ENCODE measurements at places on chromosomes 12 and 14.
A peak's percentile ranks its signal among the peaks of the same experiment; 100 is the strongest.

- no peak for DNase-seq
These were observed 2.7 kb downstream of the M6PR start for GRCh38 chr12:8946733-8947132.

GRCh38 chr14:68669603-68670358 lies 123.1 kb downstream of the ZFP36L1 start:
- DNase-seq, result no peak

GRCh38 chr14:66119606-66120231 lies 366.5 kb upstream of the CCDC196 start:
- no peak for DNase-seq

- DNase-seq, result peak; percentile 93
These were observed 189.0 kb downstream of the SOX5 start for GRCh38 chr12:23760495-23760894.

GRCh38 chr12:131357185-131357747 lies 353.6 kb upstream of the SFSWAP start:
- no peak for DNase-seq

DNA sequence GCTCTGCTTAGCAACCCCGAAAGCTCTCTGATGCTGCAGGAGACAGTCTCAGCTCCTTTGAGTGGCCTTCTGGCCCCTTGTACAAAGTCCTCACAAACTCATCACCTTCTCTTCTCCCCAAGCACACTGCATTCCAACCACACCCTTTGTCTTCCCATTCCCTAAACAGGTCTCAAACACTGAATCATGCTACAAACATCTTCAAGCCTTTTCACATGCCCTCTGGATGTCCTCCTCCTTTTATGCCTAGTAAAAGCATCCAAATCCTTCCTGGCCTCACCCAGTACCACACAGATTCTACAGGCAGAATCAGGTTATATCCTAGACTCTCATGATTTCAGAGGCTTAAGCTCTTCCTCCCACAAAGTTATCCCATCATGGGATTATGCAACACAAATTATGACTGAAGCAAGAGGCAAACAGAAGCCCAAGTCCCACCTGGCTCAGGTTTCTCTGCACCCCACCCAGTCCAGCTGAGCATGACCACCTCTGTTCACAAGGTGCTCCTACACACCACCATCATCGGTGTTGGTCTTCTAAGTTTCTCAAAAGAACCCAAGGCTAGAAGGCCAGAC lies 61.4 kb upstream of the PCED1B start:
- DNase-seq, result no peak

DNA sequence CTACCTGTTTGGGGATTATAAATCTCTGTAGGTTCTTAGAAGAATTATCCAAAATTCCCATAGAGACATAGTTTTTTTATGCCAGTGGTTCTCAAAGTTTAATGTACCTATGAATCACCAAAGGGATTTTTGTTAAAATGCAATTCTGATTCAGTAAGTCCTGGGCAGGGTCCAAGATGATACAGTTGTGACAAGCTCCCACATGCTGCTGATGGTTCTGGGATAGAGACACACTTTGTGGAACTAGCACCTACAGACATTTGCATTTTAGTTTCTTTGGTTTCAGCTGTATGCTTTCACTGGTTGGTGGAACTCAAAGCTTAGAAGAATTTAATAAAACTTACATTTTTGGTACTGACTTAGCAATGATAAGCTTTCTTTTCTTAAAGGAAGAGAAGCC lies 80.4 kb downstream of the PTCSC3 start:
- DNase-seq, result no peak

- DNase-seq, result no peak
These were observed 61.0 kb downstream of the KIAA0586 start for GRCh38 chr14:58488550-58488949.

- DNase-seq, result no peak
These were observed 63.4 kb downstream of the PPP1R36 start for GRCh38 chr14:64612971-64613666.

- DNase-seq, result no peak
These were observed 303.4 kb downstream of the SEC23A start for GRCh38 chr14:38799671-38800070.

GRCh38 chr12:61220337-61220736 lies 1039.9 kb upstream of the USP15 start:
- DNase-seq, result no peak

- DNase-seq, result no peak
These were observed 158.6 kb downstream of the CPNE8 start for GRCh38 chr12:38746744-38747143.

DNA sequence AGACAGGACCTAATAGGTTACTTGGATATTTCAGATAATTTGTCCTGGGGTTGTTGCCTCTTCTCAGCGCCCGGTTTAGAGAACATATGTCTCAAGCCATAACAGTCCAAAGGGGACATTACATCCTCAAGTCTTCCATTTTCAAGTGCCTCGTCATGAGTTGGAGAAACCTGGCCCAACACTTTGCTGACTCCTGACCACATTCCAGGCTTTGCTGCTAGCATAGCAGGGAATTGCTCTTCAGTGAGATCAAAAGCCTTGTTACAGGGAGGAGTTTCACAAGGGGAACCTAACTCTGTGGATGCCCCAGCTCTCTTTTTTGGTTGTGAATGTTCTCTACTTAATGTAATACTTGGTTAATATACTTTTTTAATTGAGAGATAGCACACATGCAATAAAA lies 8.2 kb upstream of the MMP19 start:
- no peak for DNase-seq

DNA sequence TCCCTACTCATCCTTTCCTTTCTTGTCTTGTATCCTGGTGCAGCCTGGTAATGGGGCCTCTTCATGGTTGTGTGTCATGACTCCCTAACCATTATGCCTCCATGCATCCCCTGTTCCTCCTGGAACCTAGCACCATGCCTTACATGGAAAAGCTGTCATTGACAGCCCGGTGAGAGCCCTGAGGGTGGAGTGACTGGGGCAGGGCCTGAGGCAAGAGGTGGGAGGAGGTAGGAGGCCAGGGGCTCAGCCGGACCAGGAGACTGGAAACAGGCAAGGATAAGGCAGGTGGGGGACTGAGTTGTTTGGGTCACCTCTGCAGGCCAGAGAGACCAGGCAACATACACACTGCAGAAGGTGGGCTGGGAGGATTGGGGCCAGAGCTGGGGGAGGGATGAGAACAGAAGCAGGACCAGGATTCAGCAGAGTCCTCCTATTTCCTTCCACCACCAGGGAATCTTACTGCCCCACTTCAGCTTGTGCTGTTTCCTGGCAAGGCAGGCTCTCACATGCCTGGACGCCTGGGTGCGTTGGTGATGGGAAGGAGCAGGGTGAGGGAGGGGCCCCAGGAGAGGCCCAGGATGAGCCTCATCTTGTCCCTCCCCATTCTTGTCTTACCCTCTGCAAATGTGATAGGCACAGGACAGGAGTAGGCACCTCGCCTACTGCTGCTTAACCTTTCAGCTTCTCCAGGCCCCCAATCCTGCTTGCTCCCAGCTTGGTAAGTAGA lies at the start of gene LTB4R2:
LTB4R2 (plus strand) TSS at position 603 of the 727 bp plus-strand sequence. CDS start 525 bp downstream, outside the sequence.
- no peak for DNase-seq

DNA sequence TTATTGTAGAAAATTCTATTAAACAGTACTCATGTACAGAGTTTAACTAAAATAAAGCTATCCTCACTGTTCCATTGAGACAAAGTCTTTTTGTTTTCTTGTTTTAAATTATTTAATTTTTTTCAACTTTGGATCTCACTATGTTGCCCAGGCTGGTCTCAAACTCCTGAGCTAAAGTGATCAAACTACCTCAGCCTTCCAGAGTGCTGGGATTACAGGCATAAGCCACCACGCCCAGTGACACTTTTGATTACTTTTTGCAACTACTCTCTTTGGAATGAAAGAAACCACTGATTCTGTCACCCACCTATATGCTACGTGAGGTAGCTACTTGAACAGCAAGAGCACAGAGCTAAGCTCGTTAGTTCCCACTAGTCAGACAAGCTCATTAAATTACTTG lies 17.1 kb downstream of the ZFC3H1 start:
- no peak for DNase-seq

GRCh38 chr12:2169940-2170339 lies 117.2 kb downstream of the CACNA1C start:
- DNase-seq, result no peak

GRCh38 chr12:40292788-40293429 lies 68.1 kb downstream of the LRRK2 start:
- DNase-seq, result no peak

GRCh38 chr14:95236221-95236620 lies 78.9 kb upstream of the DICER1 start:
- no peak for DNase-seq

DNA sequence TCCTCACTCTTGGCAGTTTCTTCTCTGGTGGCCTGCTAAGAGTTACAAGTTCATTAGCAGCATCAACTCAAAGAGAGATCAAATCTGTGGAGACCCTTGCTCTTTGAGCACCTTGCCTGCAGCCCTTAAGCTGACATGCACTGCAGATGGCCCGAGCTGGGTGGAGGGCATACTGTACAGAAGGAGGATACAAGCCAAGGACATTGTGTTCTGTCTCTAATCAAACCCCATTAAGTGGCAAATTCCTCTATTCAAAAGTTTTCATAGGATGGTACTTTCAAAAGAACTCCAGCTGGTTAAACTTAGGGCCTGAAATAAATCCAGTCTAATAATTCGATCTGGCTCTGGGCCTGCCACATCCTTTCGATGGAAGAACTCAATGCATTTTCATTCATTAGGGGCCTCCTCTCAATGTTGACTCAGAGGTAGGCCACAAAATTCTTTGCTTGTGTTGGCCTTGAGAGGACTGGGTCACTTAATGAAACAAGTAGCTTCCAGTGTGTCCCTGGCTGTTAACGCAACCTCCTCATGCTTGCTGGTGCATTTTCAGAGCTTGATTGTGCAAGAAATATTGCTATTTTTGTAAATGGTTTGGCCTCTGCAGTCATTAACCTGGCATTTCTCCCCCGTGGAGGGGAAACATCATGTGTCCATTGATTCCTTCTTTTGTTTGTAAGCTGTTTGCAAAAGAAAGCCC lies 318.2 kb downstream of the NUAK1 start:
- DNase-seq, result no peak

DNA sequence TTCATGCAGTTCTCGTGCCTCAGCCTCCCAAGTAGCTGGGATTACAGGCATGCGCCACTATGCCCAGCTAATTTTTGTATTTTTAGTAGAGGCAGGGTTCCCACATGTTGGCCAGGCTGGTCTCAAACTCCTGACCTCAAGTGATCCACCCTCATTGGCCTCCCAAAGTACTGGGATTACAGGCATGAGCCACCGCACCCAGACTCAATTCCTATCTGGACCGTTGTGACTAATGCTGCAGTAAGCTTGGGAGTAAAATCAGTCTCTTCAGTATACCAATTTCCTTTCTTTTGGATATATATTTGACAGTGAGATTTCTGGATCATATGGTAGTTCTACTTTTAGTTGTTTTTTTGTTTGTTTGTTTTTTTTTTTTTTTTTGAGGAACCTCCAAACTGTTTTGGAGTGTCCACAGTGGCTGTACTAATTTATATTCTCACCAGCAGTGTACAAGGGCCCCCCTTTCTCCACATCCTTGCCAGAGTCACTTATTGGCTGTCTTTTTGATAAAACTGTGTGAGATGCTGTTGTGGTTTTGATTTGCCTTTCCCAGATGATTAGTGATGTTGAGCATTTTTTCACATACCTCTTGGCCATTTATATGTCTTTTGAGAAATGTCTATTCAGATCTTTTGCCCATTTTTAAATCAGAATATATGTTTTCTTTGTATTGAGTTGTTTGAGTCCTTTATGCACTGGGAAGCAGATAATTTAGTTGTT lies 37.3 kb upstream of the EVL start:
- no peak for DNase-seq

GRCh38 chr14:81605660-81606059 lies 72.0 kb upstream of the SEL1L start:
- DNase-seq, result no peak

DNA sequence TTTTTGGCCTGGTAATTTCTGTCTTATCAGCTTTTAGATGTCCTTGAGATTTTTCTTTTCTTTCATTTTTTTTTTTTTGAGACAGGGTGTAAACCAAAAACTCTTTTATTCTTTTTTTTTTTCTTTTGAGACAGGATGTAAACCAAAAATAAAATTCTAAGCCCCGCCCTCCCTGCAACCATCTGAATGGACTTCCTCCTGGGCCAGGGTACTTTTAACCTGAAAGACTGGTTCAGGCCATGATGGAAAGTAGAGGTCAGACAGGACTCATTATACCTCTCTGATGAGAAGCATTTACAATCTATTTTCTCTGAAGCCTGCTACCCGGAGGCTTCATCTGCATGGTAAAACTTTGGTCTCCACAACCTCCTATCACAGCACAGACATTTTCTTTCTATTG lies 33.5 kb upstream of the TCL1B start:
- no peak for DNase-seq

DNA sequence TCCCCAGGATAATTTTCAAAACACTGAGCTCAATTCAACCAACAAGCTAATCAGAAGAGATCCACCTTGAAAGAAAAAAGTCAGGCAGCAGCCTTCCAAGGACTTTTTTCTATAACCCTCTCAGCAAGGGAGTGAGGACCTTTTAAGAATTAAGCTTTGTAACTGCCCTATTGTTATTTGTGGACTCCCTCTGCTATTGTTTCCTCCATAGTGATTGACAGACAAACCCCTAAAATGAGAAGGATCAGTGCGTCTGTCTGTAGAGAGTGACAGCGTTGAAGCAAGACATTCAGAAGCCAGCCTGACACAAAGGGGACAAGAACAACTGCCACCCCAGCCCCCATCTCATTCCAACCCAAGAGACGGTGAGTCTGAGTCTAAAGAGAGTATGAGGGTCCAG lies 30.3 kb upstream of the BTG1 start:
- DNase-seq, result no peak

DNA sequence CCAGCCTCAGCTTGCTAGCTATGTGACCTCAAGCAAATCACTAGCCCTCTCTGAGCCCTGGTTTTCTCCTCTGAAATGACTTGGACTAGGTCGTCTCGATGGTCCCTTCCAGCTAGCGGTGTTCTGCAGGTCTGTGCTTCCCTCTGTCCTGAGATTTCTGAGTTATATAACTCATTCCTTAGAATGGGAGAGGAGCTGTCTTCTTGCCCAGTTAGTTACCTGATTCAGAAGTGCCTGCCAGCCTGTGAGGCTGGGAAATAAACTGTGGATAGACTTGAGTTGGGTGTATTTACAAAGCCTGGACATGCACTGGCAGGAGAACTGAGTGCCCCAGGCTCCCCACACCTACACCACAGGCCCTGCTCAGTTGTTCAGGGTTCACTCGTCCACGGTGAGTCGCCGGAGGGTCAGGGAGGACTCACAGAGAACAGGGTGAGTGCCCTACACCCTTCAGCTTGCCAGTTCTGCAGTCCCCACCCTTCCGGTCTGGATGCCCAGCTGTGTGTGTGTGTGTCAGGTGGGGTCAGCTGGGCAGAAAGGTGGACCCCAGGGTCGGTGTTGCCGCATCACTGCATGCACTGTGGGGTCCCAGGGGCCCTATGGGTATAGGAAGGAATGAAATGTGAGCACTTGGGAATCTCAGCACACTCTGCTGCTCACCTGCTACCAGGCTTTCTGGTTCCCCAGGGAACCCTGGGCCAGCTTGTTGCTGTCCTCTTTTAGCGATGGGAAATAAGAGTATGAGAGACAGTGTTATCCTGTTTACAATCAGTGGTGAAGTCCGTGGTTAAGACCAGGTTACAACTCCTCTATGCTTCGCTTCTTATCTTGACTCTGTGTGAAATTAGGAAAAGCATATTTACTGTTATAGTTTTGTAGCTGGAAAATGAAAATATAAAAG lies 348.2 kb downstream of the DPF3 start:
- DNase-seq, result no peak

- no peak for DNase-seq
These were observed 42.5 kb upstream of the C14orf180 start for GRCh38 chr14:104536942-104537612.

- DNase-seq, result no peak
These were observed 131.2 kb upstream of the PDE3A start for GRCh38 chr12:20237091-20237490.

GRCh38 chr14:41355866-41356265 lies 250.8 kb upstream of the LRFN5 start:
- DNase-seq, result no peak
